ENCODE measurements at places on chromosomes 1 and 21.

DNA sequence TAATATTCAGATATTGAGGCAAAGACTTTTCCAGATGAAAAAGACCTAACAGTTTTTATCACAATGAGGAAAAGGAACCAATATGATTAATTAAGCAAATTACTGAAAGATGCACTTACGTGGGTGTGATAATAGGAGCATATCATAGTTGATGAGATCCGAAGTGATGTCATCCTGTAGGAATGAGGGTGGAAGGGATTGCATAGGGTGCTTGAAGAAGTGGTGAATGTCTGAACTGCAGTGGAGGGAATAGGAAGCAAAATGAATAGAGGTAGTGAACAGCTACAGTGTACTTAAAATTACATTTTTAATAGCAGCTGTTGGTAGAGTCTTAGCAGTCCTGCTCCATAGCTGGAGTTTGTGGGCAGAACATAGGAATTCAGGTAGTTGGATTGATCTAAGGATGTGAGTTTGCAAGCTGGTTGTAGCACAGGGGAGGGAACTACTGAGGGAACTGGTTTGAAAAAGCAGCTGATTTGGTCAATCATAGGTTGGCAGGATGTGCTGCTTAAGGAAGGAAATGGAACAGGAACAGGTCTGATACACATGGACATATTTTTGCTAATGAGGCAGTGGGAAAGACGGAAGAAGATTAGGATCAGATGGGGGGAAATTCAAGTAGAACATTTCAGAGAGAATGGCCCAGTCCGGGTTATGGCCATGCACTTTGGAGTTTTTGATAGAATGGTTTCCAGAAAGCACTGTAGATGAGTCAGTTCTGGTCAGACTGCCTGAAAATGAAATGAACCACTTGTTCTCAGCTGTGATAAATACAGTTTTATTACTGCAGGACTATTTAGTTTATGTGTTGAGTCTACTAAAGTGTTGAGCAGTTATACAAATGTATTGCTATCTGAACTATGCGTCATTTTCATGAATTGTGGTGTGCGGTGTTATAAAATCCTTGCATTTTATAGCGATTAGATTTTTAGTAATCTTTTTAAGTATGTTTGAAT is 155.8 kb downstream of the RYR2 start:
- DNase-seq: no peak

GRCh38 chr1:225846331-225847310 is 35.6 kb downstream of the TMEM63A start:
- DNase-seq: no peak

GRCh38 chr1:243850452-243851256 is 611 bp upstream of the AKT3 start:
- peak; percentile 24 for DNase-seq

DNA sequence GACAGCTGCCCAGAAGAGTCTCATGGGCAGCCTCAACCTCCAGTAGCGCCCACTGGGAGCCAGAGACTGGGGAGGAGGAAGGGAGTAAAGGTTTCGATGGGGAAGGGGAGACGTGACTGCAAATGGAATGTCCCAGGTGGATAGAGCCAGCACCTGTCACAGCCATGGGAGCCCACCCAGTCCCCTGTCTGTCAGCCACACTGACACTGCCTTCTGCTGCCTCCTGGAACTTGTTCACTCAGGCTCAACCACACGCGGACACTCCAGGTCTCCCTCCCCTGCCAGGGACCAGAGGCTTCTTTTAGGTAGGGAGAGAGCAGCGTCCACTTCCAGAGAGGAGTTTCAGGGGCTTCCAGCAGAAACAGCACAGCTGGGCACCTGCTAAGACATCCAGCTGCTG is 346.3 kb downstream of the NPHP4 start:
- DNase-seq: no peak

- DNase-seq: no peak
These were observed 24.9 kb upstream of the KIRREL1 start for GRCh38 chr1:157968508-157968907.

DNA sequence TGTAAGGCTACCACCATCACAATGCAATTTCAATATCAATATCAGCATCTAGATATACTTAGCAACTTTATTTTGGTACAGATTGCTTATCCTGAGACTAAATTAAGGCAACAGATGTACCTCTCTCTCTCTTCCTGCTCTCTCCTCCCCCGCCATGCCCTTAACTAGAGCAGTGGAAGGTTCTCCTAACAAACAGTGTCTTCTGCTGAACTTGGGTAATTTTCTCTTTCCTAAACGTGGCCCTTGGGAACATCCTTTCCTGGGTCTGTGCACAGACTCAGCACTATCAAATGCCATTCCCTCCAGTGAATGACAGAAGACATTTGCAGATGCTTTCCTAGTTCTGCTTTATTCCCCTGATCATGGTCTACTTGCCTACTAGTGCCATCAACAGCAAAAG is 85.6 kb upstream of the TTC39A start:
- DNase-seq: no peak

GRCh38 chr21:37916310-37917051 is at the start of gene KCNJ6:
KCNJ6 (minus strand) TSS chr21:37916457; CDS start chr21:37840682, 75,775 bp downstream.
- DNase-seq: peak; percentile 34

GRCh38 chr1:12424087-12424529 is 193.9 kb downstream of the DHRS3 start:
- DNase-seq: no peak

DNA sequence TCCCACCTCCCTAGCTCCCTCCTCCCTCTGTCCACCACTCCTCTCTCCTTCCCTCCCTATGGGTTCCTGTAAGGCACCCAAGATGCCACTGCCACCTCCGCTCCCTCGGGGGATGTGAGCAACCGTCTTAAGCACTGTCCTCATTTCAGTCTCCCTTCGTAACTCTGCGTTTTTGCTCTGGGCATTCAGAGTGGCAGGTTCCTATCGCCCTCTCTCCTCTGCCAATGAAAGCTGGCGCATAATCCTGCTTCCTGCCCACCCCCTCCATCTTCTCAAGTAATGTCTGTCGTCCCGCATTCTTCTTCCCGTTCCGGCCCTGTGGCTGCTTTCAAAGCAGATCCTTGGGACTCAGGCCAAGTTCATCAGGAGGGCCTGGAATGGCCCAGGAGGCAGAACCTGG is 253.9 kb upstream of the TMEM51 start:
- DNase-seq: no peak

GRCh38 chr1:157773493-157774350 is 3.2 kb downstream of the FCRL2 start:
- DNase-seq: no peak

- DNase-seq: no peak
These were observed 362.2 kb upstream of the LYPLAL1 start for GRCh38 chr1:218811497-218811896.

- no peak for DNase-seq
These were observed 102.7 kb upstream of the GCLM start for GRCh38 chr1:94011709-94012595.

DNA sequence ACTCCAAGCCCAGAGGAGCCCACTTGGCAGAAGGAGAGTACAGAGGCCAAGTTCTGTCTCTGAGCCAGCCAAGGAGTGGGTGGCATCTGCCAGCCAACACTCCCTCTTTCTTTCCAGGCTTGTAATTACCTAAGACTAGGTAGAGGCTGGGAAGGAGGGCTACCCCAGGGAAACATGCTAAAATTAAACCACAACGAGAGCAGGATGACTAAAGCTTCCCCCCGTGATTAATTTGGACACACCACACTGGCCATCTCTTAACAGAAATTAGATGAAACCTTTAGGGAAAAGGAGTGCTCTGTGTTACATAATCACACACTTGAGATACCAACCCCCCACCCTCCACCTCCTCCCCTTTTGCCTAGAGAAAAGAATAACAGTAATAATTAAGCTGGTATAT is 102.1 kb upstream of the ZC3H12A start:
- no peak for DNase-seq

Data from NCI-H460 (cell line).